ENCODE measurements at places on chromosomes 4 and X.

DNA sequence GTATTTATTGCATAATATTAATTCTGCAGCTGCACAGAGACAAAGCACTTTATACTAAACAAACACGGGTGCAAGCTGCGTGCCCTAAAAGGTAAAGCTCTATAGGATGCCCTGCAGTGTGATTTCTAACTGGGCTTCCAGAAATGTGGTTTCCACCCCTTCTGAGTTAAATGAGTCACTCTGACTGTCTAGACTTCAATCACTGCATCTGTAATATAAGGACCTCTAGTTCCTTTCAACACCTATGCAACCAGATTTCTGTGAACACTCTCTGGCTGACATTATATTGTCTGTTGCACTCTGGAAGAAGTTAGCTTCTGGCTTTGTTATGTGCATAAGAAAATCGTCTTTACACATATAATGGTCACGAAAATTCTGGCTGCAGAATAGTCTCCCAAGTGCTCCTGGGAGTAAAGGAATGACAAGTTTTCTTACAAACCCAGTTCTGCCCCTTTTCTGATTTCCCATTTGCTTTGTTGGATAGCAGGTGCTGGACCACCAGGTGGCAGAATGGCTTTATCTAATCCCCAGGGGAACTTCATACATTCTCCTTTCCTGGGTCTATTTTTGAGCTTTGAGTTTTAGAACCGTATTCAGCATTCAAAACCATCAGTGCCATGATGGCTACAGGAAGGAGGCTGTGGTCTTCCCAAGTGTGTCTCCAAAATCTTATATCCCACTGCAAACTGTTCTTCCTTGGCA, 842.2 kb downstream of the STIM2 start:
- DNase-seq: no peak

GRCh38 chr4:109916027-109916409, 3.3 kb downstream of the EGF start:
- DNase-seq: no peak

DNA sequence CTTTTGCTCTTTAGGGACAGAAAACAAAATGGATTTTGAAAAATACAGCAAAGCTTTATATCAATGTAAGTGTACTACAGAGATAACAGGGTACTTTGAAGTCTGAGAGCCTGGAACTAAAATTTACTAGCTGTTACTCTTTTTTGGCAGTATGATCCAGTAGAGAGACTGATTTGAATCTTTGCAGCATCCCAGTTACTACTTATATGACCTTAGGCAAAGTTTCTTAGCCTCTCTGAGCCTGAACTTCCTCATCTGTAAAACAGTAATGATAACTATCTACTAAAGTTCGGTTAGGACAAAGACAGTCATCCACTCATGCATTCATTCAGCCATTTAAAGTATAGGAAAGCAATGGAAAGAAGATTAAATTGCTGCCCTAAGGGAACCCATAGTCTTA, 10.1 kb downstream of the BRWD3 start:
- DNase-seq: no peak

- DNase-seq: no peak
Observed at GRCh38 chr4:138927072-138927471, 88.5 kb upstream of the NOCT start.

DNA sequence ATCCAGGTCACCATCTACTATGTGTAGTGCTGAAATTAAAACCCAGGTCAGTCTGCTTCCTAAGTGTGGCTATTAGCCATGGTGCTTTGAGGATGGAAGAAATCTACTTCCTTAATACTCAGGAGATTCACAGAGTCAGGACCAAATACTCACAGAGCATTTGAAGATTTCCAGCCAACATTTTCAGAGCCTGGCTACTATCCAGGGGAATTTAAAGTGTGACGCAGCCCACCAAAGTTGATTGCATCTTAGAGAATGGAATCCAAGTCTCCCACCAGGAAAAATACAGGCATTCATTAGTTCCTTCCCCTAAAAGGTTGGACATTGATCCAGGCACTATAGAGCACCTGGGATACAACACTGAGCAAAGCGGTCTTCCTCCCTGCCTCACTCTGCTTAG, 83.8 kb downstream of the HS3ST1 start:
- no peak for DNase-seq

GRCh38 chrX:14497184-14497666, 32.1 kb upstream of the GLRA2 start:
- DNase-seq: no peak

- DNase-seq: no peak
Observed at GRCh38 chr4:155392481-155393184, 15.9 kb upstream of the MAP9 start.

DNA sequence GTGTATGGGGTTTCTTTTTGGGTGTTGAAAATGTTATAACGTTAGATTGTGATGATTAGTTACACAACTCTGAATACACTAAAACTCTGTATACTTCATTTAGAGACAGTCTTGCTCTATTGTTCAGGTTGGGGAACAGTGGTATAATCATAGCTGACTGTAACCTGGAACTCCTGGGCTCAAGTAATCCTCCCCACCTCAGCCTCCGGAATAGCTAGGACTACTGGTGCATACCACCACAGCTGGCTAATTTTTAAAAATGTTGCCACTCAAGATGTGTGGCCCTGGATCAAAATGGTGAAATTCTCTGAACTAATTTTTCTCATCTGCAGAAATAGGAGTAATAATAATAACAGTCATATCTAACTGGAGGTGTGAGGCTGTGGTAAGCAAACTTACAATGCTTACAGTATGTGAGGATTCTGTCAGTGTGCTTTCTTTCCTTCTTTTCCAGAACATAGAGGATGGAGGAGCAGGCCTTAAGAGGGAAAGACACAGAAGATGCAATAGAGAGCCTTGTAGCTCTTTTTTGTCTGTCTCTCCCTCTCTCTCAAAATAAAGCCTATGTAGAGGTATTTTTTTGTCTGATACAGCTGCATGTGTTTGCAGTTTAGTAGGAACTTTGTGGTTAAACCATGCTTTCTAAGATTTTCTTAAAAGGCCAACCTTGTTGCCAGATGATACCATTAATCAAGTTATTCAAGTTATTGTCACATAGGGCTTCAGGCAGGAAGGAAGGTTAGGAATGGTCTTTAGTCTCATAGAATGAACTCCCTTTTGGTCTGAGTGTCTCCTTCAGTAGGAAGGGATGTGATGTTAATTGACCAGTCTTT, 7.5 kb downstream of the ADD1 start:
- no peak for DNase-seq

- DNase-seq: no peak
Observed at GRCh38 chr4:96326846-96327245, 487.0 kb downstream of the PDHA2 start.

DNA sequence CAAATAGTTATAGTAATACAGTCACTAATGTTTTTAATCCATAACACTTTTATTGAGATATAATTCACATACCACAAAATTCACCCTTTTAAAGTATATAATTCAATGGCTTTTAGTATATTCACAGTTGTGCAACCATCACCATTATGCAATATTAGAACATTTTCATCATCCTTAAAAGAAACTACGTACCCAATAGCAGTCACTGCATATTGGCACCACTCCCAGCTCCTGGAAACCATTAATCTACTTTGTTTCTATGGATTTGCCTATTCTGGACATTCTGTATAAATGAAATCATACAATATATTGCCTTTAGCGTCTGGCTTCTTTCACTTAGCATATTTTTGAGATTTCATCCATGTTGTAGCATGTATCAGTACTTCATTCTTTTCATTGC, 99.3 kb downstream of the AMMECR1 start:
- no peak for DNase-seq

DNA sequence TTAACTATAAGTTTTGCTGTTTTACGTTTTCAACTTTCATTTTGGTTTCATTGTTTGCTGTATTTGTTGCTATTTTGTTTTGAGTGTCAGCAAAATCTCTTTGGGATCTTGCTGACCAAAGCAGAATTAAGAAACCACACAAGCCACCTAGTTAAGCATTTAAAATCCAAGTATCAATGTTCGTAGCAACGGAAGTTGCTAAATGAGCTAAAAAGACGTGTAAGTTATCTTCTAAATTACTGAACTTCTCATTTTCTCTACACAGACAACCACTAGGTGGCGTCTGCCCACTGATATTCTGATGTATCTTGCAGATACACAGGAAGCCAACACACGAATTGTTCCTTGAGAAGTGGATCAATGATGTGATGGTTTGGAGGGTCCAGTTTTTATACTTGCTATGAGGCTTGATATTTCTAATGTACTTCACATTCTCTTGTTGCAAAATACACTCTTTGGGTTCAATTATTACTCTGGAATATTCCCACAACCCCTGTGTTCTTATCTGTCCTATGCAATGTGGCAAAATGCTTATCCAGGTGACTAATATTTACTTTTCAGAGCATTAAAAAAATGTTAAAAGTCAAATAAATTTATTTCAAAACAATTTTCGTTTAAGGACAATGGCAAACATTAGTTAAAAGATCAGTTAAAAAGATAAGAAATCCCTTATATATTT, 250.5 kb downstream of the TECRL start:
- DNase-seq: no peak

GRCh38 chrX:129111081-129111798, 412.1 kb downstream of the SMARCA1 start:
- DNase-seq: no peak

GRCh38 chr4:28557755-28558154, 1697.1 kb downstream of the STIM2 start:
- DNase-seq: no peak

DNA sequence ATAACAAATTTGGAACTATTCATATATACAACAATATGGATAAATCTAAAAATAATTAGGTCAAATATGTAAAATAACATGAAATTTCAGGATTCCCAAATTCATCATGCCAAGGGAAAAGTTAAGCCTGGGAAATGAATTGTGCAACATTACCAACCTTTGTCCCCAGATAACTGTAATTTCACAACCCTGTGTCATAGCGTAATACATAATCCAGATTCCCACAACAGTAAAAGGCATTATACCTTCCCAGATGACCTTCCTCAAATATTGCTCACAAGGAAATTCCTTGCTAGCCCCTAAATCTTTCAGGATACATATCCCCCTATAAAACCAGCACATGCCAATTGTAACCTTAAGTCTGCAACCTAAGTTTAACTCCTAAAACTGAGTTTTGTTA, 32.9 kb upstream of the RAB40A start:
- DNase-seq: no peak

- DNase-seq: no peak
Observed at GRCh38 chrX:13906093-13906492, 89.2 kb upstream of the GPM6B start.

DNA sequence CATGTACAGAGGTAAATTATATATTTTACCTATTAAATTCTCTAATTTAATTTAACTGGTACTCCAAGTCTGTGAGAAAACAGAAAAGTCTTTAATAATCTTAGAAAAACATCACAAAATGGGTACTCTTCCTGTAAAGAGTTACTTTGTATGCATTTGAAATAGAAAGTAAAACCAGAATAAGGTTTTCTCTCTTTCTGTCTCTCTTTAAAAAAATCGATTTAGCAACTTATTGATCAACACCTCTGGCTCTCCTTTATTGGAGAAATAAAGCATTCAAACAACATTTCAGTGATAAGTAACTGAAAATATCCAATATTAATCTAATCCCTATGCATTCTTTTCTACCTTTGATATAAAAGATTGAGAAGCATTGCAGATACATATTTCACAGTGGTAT, 27.4 kb downstream of the ATOH1 start:
- DNase-seq: no peak

DNA sequence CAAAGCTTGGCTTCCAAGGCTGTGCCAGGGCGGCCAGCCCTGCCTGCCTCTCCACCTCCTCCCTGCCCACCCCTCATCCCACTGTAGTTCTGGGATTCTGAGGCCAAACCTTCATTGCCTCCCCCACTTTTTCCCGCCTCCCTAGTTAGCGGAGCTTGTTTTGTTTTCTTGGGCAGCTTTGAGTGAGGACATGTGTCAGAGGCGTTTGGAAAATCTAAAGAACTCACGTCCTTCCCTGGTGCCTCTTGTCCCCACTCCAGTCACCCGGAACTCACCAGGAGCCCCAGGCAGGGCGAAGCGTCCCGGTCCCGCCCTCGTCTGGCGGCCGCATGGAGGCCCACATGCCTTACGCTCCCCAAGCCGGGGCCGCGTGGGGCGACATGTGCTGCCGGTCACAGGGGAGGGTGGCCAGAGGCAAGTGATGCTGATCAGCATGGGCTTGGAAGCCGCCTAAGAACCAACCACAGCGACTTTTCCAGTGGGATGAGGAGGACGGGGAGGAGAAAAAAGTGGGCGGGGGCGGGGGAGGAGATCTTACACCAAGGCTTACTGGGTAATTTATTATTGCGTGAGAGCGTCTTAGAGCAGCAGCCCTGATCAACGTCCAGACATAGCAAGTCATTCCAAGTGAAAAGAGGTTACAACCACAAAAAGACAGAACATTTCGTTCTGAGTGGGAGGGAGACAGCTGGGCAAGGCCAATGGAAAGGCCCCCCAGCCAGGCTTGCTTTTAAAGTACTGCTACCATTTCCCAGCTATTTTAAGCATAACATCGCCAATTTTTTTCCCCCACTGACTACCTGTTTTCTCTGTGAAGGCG, 48.5 kb downstream of the PRPS1 start:
- DNase-seq: peak; percentile 24

DNA sequence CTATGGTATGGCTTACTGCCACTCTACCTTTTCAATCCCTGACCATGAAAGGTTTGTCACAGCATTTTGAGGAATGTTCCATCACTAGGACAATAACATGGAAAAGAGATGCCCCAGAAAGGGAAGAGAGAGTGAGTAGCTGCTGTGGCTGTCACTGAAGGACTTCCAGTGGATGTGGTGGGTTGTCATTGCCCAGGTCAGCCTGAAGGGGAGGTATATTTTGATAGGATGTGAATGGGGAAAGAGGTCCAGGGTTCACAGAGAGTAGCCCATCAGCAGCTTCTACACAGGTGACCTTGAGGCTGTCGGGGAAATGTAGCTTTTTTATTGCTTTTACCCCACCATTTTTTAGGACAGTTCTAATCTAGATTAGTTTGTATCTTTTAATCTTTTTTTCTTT, 30.8 kb downstream of the MTM1 start:
- no peak for DNase-seq

GRCh38 chr4:6730603-6731317, 14.8 kb downstream of the BLOC1S4 start:
- DNase-seq: no peak

DNA sequence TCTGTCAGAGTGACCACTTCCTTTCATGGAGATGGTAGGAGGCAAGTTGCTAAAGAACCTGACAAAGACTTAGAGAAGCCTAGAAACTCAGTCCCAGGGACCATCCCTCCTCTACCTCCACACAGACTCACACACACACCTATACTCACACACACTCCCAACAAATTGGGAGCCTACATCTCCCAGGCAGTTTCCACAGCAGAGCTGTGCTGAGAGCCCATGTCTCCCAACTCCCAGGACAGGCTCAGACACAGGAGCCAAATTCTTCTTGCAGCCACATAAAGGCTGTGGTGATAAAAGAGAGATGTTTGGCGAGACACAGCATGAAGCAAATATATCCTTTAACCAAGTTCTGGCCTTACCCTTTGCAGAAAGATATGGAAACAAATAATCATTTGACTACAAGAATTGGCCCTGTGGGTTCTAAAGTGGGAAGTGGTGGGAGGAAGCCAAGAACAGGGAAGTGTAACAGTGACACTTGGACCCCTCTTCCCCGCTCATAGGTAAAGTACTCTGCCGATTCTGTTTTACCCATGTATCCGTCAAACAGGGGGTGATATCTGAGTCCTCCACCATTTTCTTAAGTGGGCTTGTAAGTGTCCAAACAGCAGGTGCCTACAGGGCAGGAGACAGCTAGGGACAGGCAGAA, 11.0 kb upstream of the IDS start:
- no peak for DNase-seq

Measured in activated CD8-positive, alpha-beta memory T cell treated with anti-CD3 and anti-CD28 coated beads for 4 hours (primary cell).